ENCODE measurements at places on chromosomes 2 and 18.

GRCh38 chr18:46253498-46253897 lies 149.3 kb downstream of the HAUS1 start:
- DNase-seq: no peak

DNA sequence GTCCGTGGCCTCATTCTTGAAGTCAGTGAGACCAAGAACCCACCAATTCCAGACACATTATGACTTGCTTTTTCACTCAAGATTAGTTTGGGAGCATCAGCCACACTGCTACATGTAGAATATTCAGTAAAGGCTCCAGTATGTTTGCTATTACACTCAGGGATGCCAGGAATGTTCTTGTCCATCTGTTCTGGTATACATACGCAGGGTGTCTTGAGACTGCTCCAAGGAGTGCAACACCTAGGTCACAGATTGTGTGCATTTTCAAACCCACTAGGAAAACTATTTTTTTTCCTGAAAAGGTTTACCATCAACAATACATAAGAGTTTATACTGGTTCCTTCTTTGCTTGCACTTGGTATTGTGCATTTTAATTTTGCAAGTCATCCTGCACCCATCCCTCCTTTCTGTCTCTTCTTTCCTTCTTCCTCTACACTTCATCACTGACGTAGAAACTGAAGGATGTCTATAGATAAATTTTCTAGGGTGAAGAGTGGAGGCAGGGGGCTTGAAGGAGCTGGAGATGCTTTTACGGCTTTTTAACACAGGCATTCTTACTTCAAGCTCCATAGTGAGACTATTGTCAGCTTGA lies 35.3 kb upstream of the MAP2 start:
- no peak for DNase-seq

DNA sequence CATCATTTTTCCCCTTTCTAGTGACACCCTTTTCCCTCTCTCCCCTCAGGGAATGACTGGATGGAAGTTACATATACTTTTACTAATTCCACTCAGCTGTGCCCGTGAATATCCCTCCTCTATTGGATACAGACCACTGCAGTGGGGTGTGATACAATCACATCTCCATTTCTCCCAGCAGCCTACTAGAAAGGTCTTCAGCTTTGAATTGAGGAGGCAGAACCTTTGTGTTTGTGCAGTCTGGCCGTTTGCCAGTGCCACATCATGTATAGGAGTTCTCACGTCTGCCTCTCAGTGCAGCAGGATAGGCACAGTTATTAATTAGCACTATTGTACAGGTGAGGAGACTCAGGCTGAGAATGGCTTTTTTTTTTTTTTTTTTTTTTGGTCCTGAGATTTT lies 16.4 kb downstream of the TNFRSF11A start:
- DNase-seq: no peak

- DNase-seq: no peak
These were observed 27.2 kb downstream of the CROCC2 start for GRCh38 chr2:240933048-240933965.

DNA sequence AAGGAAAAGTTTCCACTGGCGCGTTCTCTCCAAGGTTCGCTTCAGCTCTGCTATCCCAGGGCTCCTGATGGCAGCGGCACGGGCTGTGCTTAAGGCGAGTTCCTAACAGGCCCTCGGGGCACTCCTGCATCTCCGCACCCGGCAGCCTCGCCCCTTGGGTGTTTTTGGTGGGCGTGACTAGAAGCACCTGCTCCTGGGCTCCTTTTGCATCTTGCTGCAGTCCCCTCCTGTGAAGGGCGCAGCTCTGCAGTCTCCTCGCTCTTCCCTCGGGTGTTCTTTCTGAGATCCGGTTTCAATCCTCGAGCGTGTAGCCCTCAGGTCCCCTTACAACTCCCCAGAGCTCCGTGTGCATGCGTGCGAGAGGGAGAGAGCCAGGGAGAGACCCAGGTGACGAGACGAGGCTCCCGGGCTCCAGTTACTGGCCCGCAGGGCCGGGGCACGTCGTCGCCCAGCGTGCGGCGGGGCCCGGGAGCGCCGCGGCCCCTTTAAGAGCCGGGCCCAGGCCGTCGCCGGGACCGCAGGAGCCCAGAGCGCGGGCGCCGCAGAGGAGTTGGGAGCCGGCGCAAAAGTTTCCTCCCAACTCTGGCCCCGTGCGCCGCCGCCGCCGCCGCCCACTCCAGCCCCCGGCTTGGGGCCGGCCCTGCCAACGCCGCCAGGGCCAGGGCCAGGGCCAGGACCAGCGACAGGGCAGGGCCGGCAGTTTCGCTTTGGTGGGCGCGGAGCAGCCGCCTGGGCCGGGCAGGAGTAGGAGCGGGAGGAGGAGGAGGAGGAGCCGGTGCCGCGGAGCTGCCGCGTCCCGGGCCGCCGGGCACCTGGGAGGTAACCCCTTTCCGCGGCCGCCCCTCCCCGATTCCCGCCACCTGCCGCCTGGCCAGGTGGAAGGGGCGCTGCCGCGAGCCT lies at the start of gene PARD3B:
TSS of gene PARD3B (plus strand) at position 515 of the 900 bp plus-strand sequence. CDS start 525 bp downstream, outside the sequence.
- DNase-seq: peak; percentile 89

DNA sequence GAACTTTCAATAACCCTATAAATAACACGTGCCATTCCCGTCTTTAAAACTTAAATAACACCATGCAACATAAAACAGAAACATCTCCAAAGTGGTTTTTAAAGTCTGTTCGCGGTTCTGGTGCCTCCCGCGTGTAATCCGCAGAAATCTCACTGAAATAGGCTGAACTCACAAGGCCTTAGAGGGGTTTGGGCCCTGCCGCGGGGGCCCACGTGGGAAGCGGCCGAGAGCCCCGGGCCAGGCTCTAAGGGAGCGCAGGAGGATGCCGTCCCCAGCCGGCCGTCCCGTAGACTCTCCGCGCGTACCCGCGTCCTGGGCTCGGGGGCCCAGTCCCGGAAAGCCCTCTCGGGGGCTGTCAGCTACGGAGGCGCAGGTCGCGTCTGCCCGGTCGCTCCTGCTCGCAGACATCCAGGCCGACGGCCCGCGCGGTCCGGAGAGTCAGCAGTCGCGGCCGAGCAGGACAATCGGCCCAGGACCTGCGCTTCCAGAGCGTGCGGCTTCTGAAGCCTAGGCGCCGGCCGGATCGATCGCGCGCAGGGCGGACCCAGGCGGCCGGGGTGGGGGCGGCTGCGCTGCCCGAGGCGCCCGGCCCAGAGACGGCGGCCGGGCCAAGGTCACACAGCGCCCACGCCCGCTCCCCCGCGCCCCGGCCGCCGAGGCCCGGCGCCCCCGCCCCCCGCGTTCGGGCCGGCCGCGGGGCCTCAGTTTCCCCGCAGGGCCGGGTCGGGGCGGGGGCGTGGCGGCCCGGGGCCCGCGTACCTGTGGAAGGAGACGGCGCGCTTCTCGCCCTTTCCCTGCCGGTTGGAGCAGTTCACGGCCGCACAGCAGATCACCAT lies 558 bp downstream of the THAP4 start:
- no peak for DNase-seq

GRCh38 chr18:27556741-27557140 lies 371.6 kb upstream of the CHST9 start:
- no peak for DNase-seq

DNA sequence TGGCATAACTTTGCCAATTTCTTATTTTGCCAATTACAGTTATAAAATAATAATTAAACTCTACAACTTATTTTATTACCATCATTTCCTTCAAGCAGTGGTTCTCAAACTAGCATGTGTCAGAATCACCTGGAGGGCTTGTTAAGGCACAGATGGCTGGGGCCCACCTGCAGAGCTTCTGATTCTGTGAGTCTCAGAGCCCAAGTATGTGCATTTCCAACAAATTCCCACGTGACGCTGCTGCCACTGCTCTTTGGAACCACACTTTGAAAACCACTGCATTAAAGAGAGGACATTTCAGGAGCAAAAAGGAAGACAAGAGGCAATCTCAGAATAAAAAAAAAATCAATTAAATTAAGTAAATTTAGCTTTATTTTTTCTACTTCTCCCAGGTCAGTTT lies 94.0 kb upstream of the HNRNPA3 start:
- no peak for DNase-seq

GRCh38 chr2:128780434-128781080 lies 461.9 kb upstream of the HS6ST1 start:
- DNase-seq: no peak

- no peak for DNase-seq
These were observed 40.4 kb downstream of the CHST9 start for GRCh38 chr18:27144672-27145071.

- DNase-seq: no peak
These were observed 121.1 kb upstream of the FN1 start for GRCh38 chr2:215556979-215557378.

GRCh38 chr2:129641371-129641770 lies 338.1 kb upstream of the RAB6C start:
- DNase-seq: no peak

GRCh38 chr2:127145280-127145895 lies 38.4 kb upstream of the BIN1 start:
- no peak for DNase-seq

DNA sequence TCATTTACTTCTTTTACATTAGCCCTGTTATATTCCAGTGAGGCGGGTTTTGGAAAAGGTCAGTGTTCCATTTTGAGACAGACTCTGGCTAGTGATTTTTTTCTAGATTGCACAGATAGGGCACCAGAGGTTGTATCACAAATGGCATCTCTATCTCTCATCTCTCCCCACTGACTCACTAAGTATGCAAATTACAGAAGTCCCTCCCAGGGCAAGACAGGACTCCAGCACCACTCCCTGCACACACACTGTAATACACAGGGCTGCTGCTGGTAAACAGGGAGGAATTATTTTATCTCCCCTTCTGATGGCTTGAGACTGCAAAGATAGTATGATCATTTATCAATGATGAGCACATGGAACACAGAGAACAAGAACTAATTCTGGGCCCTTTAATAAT lies 46.2 kb downstream of the AKAIN1 start:
- DNase-seq: no peak

- no peak for DNase-seq
These were observed 38.4 kb downstream of the C1QL2 start for GRCh38 chr2:119119999-119120756.

DNA sequence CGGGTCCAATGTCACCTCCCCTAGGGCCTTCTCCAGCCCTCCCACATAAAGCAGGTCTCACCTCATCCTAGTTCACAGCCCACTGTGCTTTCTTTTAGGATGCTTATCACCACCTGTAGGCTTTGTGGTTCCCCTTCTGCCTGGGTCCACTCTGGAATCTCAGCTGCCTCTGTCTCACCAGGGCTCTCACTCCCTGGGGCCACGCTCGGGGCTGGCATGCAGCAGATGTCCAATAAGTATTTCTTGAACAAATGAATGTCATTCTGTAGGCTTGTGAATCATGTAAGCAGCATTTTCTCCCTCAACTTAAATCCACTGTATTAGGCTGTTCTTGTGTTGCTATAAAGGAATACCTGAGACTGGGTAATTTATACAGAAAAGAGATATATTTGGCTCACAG lies 4.3 kb upstream of the SH3BP4 start:
- no peak for DNase-seq

DNA sequence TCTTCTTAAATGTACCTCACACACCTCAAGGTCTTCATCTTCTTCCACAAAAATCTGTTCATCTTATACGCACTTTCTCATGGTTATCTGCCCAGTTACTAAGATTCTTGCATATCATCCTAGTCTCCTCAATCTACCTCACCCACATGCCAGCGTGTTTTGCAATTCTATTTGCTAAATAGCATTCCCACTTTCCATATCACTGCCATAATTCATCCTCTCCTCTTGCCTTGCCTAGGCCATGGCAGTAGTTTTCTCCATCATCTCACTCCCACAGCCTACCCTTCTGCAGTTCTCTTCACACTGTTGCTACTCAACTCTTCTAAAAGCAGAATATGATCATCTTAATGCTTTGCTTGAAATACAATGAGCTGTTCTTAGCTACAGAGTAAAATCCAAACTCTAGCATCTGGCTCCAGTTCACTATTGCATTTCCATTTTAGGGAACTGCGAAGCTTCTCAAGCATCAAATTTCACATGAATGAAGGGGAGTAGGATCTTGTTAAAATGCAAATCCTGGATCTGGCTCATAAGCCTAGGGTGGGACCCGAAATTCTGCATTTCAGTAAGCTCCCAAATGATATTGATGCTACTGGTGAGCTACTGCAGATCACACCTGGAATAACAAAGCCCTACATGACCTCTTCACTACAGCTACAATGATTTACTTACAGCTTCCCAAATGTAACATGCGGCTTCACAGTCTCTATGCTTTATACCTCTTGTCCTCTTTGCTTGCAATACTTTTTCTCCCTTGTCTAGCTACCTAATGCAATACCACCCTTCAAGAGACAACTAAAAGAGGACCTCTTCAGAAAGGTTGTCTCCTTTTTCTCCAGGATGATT lies 293.9 kb downstream of the SATB2 start:
- DNase-seq: no peak

DNA sequence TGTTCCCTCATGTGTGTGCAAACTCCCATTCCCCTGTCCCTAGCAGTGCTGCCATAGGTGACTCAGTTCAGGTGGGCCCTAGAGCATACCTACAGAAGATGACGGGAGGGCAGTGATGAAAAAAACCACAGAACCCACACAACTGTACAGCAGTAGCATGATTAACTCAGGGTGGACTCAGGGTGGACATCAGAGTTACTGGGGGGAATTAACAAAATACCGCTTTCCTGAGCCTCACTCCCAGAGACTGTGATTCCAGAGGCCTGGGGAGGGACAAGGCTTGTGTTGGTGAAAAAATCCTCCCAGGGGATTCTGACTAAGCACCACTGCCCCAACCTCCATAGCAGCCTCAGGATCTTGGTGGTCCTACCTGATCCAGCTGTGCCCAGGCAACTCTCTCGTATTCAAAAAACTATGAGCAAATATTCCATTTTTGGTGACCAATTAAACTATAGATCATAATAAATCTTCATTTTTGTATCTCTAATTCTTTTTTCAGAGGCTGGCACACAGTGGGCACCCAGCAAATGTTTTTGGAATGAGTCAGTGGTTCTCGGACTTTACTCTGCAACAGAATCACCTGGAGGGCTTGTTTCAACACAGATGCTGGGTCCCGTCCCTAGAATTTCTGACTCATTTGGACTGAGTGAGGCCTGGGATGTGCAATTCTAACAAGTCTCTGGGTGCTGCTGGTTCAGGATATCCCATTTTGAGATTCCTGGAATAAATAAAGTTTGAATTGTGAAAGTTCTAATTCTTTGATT lies 84.1 kb upstream of the NABP1 start:
- no peak for DNase-seq

DNA sequence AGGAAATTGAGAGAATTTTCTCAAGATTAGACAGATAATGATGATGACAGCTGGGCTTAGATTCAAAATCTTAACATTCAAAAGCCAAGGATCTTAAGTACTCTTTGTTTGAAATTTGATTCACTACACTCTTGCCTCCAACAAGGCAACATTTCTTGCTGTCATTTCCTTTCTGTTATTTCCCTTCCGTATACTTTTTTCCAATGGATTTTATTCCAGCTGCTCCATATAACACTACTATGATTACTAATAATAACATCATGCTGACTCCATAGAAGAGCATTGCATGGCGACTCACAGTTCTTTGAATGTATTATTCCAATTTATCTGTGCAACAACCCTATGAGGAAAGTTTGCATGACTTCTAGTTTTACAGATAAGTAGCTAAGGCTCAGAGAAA lies 33.9 kb upstream of the CCDC102B start:
- DNase-seq: no peak
